ENCODE measurements at places on chromosomes 2 and 18.

GRCh38 chr2:168849610-168850009, 40.6 kb downstream of the SPC25 start:
- no peak for DNase-seq

DNA sequence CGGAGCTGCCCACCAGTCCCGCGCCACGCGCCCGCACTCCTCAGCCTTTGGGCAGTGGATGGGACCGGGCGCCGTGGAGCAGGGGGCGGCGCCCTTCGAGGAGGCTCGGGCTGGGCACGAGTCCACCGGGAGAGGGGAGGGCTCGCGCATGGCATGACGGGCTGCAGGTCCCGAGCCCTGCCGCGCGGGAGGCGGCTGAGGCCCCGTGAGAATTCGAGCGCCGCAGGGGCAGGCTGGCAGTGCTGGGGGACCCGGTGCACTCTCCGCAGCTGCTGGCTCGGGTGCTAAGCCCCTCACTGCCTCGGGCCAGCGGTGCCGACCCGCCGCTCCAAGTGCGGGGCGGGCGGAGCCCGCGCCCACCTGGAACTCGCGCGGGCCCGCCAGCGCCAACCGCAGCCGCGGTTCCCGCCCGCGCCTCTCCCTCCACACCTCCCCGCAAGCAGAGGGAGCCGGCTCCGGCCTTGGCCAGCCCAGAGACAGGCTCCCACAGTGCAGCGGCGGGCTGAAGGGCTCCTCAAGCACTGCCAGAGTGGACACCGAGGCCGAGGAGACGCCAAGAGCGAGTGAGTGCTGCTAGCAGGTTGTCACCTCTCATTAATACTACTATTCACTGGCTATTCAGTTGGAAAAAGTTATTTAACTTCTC, 3.6 kb upstream of the TTC21B start:
- DNase-seq, result no peak

- no peak for DNase-seq
Observed at GRCh38 chr2:69943843-69944525, 17.4 kb downstream of the ASPRV1 start.

- no peak for DNase-seq
Observed at GRCh38 chr2:138430181-138430580, 71.4 kb upstream of the SPOPL start.

- DNase-seq, result no peak
Observed at GRCh38 chr2:108106731-108107130, 120.4 kb downstream of the SLC5A7 start.

- DNase-seq, result no peak
Observed at GRCh38 chr2:172305066-172305465, 122.3 kb upstream of the ITGA6 start.

DNA sequence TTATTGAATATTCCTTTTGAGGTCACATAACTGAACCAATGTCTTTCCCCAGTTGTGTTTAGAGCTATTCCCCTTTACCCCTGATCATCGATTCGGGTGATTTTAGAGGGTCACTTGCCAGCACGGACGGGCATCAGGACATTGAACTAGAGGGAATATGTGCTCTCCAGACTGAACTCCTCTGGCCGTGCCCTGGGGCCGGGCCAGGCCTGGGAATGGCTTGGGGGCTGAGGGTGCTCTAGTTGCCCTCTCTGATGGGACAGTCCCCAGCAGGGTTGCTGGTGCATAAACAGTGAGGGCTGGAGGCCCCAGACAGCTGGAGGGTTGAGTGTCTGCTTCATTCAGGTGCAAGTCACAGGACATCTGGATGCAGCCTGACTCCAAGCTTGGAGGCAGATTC, 90.7 kb downstream of the SMIM21 start:
- DNase-seq, result no peak

- no peak for DNase-seq
Observed at GRCh38 chr18:22103647-22104031, 65.8 kb upstream of the GATA6 start.

- peak; percentile 65 for DNase-seq
Observed at GRCh38 chr2:237154082-237154638, 68.5 kb downstream of the COPS8 start.

GRCh38 chr2:60554646-60555065, 1.2 kb upstream of the BCL11A start:
- peak; percentile 16 for DNase-seq

GRCh38 chr18:29181151-29181901, 1004.4 kb upstream of the CDH2 start:
- DNase-seq, result no peak

DNA sequence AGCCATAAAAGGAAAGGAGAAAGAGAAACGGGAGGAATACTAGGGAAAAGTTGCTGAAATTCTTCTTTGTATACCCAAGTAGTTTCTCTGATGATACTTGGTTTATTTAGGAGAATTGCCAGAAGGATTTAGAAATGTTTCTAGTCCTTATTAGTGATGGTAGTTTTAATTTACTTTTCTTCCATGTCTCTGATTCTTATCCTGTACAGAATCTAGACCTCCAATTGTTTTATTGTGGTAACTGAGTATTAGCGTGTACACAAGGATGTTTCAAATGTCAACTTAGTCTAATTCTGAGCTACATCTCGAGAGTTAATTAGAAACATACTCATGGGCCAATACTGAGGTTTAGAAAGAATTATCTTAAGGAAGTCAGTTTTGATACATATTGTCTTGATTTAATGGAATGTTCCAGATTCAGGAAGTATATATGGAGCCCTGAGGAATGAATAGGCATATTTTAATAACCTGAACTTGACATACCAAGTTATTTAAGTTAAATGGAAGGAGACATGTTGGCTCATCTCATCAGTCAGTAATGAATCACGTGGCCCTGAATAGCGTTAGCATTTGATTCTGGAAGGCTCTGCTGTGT, 219.6 kb downstream of the LTBP1 start:
- DNase-seq, result no peak

DNA sequence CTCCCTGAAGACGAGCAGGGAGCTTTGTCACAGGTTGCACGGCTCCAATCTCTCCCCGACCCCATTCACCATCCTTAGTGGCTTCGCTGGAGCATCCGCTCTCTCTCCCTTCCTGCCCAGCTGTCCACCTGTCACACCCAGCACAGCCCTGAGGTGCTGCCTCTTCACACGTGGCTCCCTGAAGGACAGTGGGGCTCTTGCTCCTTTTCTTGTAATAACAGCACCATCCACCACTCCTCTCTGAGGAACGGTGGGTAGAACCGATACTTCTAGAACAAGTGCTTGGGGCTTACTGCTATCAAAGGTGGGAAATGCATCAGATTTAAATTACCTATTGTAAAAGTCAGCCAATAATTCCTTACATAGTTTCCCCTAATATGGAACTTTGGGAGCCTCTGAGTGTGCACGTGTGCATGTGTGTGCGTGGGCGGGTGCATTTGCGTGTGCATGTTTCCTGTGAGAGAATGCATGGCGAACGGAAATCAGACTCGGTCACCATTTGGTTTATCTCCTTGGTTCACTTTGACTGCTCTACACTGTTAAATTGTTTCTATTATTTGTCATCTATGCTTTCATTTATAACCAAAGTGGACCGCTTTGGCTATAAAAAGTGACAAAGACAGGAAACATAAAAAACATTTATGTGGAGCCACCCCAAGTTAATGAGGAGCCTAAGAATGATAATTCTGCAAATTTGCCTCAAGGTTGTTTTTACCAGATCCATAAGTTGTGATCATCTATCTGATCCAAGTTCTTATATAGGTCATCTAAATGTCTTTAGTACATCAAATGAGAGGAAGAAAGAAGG, 39.1 kb downstream of the KLHL29 start:
- no peak for DNase-seq

- no peak for DNase-seq
Observed at GRCh38 chr2:20862850-20863249, 39.9 kb upstream of the LDAH start.

GRCh38 chr2:107622741-107623310, 203.9 kb upstream of the RGPD4 start:
- DNase-seq, result no peak

DNA sequence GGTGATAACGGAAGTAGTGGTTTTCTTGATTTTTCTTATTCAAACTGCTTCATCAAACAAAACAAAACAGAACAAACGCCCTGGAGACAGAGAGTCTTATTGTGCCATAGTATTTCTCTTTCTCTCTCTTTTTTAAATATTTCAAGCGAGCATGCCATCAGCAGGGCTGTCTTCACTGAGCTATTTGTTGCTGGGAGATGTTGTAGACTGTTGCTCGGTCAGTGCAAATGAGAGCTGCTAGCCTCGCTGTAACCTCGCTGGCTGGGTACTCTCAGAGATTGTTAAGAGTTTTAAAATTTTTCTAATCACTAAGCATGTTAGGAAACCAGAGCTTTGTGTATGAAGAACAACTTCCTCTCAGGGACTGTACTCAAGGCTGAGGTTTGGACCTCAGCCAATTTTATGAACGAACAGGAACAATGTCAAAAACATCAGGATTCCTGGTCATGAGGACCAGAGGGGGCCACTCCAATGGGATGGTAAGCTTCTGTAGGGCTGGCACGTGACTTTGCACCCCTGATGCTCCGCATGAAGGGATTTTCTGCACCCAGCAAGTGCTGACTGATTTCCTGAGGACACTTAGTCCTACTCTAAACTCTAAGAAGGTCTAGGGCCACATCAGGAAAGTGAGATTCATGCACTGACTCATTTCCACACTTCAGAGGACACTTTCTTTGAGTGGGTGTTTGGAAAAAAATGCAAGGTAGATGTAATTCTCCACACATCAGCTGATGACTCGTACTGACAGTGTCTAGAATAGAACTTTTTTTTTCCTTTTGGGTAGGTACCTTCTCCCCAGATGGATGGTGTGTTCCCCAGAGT, 59.8 kb upstream of the IL1R1 start:
- DNase-seq, result peak; percentile 52

DNA sequence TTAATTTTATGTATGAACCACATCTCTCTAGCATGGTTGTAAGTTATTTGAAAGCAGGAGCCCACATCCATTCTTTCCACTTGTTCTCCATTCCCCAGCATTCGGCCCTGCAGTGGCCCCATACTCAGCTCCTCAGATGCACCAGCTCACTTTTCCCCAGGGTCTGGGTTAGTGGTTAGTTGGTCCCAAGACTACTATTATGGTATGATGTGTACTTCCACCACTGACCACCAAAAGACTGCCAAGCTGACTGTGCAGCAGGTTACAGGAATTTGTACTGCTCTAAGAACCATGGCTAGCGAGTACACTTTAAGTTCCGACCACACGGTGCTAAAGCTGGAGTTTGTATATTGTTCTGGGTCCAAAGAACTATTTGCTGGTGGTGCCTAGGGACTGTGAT, 413.6 kb upstream of the TCF4 start:
- no peak for DNase-seq

DNA sequence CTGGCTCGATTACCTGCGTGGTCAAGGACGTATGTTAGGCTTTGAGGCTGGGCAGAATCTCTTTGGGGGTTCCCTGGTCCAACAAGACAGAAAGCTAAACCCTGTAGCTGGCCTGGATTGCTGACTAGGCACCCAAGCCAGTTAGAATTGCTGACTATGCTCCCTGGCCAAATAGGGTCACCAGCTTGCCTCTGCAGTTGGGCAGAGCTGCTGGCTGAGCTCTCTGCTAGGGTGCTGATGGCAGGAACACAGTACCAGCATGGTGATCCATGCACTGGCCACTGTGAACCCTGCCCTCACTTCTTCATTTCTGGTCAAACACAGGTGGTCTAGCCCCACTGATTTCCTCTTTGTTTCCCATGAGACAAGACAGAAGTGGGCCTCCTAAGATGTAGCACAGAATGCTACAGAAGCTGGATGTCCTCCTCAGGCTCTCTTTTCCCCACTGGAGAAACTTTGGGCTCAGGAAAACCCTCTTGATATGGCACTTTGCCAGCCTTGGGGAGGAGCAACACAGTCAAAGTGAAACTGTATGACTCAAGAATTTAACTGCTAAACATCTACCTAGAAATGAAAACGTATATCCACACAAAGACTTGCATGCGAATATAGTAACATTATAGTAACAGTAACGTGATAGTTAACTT, 20.8 kb downstream of the SP140L start:
- DNase-seq, result peak; percentile 51

- no peak for DNase-seq
Observed at GRCh38 chr2:239857591-239857990, 167.6 kb downstream of the NDUFA10 start.

DNA sequence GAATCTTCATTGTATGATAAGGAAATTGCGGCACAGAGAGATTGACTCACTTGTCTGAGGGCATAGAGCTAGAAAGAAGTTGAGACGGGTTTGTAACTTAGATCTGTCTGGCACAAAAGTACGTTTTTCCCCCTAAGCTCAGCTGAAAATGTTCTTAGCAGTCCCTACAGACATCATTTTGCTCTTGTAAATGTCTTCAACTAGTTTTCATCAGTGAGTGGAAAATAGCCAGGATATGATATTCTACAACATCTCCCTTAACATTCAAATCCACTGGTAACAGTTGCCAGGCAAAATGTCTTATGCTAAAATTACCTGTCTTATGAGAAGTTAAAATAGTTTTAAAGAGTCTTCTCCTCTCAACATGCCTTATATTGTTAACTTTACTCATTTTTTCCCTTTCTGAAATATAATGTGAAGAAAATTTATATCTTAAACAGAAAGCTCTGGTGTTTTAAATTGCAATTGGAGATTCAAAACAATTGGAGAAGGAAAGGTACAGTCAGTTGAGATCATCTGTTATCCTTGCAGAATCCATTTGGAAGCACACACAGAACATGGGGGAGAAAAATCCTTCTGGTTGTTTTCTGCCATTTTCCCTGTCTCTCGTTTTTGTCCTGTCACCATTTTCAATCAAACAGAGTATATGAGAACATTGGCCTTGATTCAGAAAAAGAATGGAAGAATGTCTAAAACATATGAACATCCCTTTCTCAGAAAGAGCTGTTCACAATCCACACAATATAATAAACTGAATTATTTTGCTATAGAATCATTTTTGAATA, 255.0 kb downstream of the TRIB2 start:
- no peak for DNase-seq

DNA sequence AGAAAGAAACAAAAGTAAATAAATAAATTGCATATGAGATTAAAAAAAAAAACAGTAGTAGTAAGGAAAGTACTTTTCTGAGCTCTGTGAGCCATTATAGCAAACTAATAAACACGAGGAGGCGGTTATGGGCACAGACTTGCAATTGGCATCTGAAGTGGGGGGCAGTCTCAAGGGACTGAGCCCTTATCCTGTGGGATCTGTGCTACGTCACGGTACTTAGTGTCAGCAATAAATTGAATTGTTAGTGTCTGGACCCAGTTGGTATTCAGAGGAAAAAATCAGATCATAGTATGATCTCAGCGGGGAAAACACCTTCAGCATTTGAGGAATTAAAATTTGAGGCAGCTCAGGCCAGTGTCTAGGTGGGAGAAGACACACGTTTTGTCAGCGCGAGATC, 76.6 kb upstream of the TEX51 start:
- DNase-seq, result no peak

DNA sequence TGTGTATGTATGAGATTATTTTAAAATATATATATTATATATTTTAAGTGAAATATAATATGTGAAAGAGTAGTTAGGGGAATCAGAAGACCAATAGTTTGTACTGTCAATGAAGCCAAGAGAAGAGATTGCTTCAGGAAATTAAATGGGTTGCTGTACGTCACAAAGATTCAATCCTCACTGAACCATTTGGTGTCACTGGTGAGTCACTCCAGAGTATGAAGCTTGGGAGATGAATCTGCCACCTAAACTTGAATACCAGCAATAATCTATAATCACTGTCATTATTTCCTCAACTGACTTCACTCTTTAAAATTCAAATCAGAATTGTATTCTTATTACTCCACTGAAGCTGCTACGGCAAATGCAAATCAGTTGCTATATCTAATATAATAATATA, 41.9 kb upstream of the SCN9A start:
- no peak for DNase-seq

- no peak for DNase-seq
Observed at GRCh38 chr18:54240629-54241107, 16.2 kb upstream of the MBD2 start.

GRCh38 chr2:77017355-77017745, 504.8 kb downstream of the LRRTM4 start:
- DNase-seq, result no peak
